BE2C (cell line): ENCODE measurements at places on chromosomes 3 and 15.

DNA sequence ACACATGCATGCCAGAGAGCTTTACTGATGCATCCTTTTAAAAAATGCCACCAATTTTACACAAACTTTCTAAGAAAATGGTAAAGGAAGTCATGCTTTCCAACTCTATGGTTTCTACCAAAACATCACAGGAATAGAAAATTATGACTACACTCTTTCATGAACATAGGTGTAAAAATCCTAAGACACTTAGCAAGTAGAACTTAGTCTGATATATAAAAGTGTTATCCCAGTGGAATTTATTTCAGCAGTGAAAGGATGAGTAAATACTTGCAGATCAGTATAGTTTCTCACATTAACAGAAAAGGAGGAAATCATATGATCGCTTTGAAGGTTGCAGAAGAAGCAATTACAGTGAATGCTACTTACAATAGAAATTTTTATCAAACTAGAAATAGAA lies 43.4 kb downstream of the MCTP2 start:
- no peak for DNase-seq

DNA sequence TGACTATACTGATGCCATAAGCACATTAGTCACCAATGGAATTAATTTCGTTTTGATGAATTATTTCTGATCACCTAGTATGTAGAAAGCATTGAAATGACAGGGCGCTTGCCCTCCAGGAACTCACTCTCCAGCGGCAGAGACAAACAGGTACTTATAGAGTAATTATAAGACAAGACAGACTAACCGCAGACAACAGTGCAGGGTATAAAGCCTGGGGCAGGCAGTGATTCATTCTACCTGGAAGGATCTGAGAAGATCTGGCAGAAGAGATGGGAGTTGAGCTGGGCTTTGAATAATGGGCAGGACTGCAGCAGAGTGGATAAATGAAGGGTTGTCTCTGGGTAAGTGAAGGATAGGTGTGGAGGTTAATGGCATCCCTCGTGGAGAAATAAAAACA lies 331.8 kb downstream of the FGF12 start:
- DNase-seq = no peak

DNA sequence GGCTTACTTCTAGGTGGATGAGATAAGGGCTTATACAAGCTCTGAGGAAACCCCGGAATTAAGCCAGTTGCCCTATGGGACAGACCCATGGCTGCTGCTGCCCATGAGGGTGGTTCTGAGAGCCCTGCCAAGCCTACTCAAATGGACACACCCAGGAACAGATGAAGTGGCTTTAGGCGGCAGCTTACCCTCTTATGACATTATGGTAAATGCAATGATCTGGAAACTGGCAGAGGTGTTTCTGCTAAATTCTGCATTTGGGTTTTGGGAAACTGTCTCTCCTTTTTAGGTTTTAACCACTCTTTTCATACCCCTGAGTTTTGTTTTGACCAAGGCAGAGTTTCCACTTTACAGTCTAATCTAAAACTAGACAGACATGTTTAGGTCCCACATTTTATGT lies 9.0 kb upstream of the ZBED2 start:
- DNase-seq = no peak

DNA sequence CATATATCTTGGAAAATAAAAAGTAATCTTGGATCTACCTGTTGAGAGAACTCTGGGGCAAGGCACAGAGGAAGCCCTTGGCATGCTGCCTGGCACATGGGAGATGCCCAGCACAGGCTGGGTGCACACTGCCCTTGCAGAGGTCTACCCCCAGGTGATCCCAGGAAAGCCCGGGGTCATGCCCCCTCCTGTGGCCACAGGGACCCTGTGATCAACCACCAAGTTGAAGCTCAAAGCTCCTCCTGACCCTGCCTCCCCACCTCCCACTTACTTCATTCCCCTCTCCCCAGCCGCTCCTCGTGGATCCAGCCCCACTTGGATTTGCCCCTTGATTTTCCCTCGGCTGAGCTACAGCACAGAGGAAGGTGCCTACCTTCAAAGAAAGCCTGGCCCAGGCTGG lies 62.7 kb upstream of the LARS2 start:
- DNase-seq = no peak

GRCh38 chr3:139288266-139288821 lies 55.5 kb upstream of the MRPS22 start:
- no peak for DNase-seq

- DNase-seq = no peak
These were observed 822.3 kb upstream of the CFAP20DC start for GRCh38 chr3:59872128-59872527.

DNA sequence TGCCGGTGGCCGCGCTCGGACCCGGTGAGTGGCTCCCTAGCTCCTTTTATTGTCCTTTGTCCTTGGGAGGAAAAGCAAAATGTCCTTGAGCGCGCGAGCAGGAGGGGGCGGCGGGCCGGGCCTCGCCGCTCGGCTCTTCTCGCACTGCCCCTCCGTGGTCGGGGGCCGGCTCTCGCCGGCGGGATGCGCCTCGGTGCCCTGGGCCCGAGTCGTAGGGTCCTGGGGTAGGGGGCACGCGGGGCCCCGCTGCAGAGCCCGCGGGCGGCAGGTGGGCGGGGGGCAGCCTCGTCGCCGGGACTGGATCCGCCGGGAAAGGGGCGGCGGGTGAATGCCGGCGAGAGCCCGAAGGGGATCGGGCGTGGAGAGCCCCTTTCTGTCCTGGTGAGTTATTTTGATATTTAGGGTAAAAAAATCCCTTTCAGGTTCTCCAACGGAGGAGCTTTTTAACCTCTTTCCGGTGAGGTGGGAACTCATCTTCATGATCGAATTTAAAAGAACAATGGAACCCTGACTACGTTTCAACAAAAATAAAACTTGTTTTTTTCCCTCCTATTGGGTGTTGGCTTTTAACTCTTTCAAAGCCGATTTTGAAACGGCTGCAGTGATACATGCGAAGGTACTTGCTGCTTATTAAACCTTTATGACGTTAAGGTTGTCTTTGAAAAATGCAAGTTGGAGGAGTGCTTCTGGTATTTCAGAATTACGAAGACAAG lies 16.8 kb upstream of the CHD2 start:
- DNase-seq = peak; percentile 39

GRCh38 chr3:62605413-62606068 lies 232.2 kb upstream of the FEZF2 start:
- DNase-seq = no peak

DNA sequence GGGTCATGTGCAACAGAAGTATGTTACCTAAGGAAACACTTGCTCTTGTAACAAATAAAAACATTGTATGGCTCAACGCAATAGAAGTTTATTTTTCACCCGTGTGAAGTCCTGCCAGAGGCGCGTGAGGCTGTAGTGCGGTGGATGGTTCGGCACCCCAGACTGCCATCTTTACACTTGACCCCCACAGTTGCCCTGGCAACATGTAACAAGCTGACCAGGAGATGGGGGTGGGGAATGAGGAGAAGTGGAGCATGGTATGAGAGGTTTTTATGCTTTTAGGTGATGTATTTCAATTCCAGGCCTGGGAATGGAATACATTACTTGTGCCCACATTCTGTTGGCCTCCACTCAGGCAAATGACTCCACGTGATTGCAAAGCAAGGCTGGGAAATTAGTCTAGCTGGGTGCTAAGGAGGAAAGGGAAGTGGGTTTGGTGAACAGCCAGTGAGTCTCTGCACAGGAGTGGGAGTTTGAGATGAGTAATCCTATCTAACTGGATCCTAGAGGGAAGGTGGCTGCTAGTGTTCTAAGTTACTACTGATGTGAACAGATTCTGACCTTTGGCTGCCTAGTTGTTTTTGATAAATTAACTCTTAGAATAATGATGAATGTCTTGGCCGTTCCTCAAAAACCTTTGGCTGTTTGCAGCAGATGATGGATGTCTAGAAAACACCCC lies 33.8 kb upstream of the GREM1 start:
- DNase-seq = no peak

- DNase-seq = no peak
These were observed 398.6 kb downstream of the ZIC4 start for GRCh38 chr3:147007736-147008245.

DNA sequence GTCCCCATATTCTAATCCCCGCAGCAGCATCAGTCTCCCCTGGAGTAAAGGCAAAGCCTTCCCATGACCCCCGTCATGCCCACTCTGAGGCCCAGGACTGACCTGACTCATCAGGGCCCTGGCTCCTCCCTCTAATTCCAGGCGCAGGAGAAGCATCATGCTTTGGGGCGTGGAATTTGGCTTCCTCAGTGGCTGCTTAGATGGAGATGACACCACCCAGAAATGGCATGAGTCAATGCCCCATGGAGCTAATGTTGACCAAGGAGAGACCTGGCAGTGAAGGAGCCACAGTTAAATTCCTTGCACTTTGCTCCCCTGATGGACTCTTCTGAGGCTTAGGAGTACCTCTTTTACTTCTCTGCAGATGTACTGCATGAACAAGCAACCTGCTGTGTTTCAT lies 204.2 kb upstream of the PROK2 start:
- DNase-seq = no peak

GRCh38 chr3:46184469-46184868 lies 23.6 kb downstream of the CCR1 start:
- no peak for DNase-seq

- no peak for DNase-seq
These were observed 191.8 kb downstream of the SEMA6D start for GRCh38 chr15:47908950-47909670.

DNA sequence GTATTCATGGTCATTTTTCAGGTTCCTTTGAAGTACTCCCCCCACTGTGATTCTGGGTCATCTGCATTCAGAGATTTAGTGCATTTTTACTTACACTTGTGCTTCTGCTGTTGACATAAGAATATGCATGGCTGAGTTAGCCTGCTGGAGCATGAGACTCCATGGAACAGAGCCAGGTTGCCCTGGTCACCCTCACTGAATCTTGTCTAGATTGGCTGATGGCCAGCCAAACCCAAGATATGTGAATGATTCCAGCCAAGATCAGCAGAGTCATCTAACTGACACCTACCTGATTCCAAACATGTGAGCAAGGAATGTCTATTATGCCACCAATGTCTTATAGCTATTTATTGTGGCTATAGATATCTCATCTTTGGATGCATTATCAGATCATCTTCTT lies 25.1 kb downstream of the DTWD1 start:
- peak; percentile 25 for DNase-seq

GRCh38 chr15:29590701-29591100 lies 231.6 kb downstream of the TJP1 start:
- no peak for DNase-seq

GRCh38 chr3:126129398-126129891 lies 45.5 kb upstream of the SLC41A3 start:
- DNase-seq = peak; percentile 7

- DNase-seq = no peak
These were observed 760.8 kb upstream of the SEMA6D start for GRCh38 chr15:46956456-46956855.

- no peak for DNase-seq
These were observed 7.7 kb downstream of the RYK start for GRCh38 chr3:134242649-134243617.

GRCh38 chr15:75786575-75786947 lies 56.7 kb upstream of the UBE2Q2 start:
- DNase-seq = peak; percentile 39

- no peak for DNase-seq
These were observed 78.6 kb upstream of the ADAMTS9 start for GRCh38 chr3:64766440-64766839.

DNA sequence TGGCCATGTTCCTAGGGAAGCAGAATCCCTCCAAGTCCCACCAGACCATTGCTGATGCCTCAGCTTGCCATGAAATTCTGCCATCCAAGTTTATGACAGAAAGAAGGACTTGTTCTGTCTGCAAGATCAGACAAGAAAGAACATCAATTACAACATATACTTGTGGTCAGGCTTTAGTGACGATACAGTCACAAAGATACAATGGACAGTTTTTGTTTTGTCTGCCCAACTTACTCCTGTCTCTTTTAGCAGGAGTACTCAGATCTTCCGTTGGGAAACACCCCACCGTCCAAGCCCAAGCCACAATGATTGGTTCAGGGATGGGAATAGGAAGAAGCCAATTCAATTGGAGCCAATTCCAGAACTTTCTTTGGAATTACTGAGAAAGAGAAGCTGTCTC lies 15.7 kb downstream of the KLHL6 start:
- no peak for DNase-seq

DNA sequence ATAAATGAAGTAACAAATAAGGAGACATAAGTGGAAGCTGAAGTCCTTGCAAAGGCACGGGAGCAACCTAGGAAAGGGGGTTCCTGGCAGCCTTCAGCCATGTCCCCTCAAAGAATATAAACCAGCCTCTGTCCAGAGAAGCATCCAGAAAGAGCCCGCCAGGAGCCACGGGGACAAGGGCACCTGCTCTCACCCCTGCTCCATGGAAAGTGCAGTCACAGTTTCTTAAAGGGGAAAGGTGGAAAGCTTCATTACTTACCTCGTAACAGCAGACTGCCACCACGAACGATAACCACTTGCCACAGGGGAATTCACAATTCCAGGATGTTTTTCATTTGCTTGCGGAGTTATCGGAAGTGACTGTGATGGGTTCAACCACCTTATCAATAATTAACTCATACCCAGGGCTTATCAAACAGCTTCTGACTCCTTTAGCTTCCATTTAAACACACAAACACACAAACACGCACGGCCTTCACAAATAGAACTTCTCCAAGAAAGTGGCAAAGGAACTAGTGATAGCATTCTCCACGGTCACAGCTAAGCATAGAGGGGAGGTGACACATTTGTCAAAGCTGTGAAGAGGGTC lies 134.2 kb upstream of the IGF1R start:
- DNase-seq = no peak

DNA sequence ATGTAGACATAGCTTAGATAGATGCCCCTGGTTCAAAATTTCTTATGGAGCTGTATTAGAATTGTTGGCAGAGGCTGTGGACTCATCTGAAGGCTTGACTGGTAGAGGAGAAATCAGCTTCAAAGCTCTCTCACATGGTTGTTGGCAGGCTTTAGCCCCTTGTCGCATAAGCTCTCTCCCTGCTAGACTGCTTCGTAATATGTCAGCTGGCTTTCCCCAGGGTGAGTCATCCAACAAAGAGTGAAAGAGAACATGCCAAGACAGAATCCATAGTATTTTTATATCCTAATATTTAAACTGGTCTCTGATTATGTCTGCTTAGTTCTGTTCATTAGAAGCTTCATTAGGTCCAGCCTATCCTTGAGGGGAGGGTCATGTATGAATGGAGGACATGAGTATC lies 427.4 kb upstream of the NAALADL2 start:
- DNase-seq = no peak
